Activated T-helper 1 cell treated with anti-CD3 and anti-CD28 coated beads, Interleukin-2, amount 50 U/mL, for 16 hours (primary cell): ENCODE measurements at places on chromosomes 3 and 15.

GRCh38 chr15:65806397-65806796 is 14.3 kb upstream of the DENND4A start:
- DNase-seq: no peak

DNA sequence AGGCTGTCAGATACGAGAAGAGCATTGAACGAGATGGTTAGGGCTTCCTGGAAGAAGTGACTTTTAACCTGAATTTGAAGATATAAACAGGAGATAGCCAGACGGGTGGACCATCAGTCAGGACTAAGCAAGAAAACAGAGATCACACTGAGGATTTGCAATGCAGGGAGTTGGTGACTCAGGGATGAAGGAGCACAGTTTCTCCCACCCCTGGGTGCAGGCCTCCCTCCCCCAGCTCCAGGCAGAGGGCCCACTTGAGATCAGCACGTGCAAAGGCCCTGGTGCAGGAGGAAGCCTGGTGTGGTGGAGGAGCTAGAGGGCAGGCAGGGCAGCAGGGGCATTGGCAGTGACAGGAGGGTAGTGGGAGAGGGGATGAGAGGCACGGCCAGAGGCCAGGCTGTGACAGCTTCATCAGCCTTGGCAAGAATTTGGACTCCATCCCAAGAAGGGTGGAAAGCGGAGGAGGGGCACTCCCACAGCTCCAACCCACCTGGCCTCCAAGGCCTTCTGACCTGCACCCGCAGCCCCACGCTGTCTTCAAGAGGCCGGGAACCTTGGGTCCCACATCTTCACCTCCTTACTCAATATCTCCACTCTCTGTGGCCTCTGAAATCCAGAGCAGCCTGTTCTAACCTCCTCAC is 8.7 kb upstream of the PCSK6 start:
- no peak for DNase-seq

DNA sequence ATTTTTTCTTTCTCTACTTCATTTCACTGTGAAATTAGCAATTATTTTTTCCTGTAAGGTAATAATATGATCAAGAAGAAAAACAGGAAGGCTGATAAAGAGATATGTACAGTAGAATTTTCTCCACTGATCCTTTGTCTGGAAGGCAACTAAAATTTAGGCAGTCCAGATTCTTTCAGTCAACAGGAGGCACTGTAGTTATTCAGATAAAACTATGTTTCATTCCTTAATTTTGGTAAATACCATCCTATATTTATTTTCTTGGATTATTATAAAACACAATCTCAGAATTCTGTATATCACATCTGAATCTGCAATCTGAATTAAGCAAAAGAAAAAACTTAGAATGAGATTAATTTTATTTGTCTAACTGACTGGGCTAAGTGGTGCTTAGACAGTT is 343.2 kb downstream of the LSAMP start:
- DNase-seq: no peak

DNA sequence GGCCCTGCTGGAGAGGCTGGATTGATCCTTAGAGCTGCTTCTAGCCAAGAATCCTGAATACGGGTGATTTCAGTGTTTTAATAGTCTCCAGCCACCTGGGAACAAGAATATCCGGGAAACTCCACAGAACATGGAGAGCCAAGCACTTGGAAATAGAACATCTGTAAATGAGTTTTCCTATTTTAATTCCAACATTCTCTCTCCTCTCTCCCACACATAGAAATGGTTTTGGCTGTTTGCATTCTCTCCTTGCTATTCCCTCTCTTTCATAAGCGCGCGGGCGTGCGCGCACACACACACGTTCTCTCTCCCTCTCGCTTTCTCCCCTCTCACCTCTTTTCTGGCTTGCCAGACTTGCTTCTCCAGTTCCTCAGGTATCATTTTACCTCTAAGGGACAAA is 50.6 kb downstream of the GADL1 start:
- DNase-seq: no peak

- DNase-seq: no peak
These were observed 38.7 kb downstream of the PDIA5 start for GRCh38 chr3:123105201-123106189.
